ENCODE measurements at places on chromosomes 13 and 19. TPM values are rescaled to one million over a fixed set of nuclear protein-coding genes. Genes with fewer than 3 reads are reported as not detected.

Gene ZNF560
- 0.49 TPM for total RNA-seq

Gene IGFL2
- not detected for total RNA-seq

Gene FBXO27
- total RNA-seq = 8.9 TPM

Gene ZNF77
- 4.7 TPM for total RNA-seq

Gene IRGC
- not detected for total RNA-seq
